ENCODE measurements at places on chromosomes 2 and 18.

DNA sequence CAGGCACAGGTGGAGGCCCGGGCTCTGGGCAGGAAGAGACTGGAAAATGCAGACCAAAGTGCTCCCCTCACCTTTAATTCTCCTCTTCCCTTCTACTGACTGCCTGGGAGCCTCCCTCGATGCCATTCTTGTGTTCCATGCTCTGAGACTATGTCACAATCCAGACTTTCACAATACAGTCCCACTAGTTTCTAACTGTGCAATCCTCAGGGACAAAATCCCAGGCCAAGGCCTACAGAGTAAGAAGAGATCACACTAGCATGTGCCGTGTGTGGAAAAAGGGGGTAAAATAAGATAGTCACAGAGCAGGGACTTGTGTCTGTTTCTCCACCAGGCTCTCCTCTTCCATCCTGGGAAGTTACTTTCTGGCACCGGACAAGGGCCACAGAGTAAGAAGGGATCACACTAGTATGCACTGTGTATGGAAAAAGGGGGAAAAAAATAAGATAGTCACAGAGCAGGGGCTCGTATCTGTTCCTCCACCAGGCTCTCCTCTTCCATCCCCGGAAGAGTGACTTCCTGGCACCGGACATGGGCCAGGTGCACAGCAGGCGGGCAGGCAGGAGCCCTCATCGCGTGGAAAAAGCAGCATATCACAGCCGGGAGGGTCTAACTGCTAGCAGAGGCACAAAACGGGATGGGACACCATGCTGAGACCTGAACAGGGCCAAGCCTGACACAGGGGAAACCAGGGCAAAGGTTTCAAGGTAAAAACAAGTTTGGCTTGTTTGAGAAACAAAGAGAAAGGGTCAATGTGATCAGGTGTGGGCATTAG lies 9.6 kb downstream of the CYB5A start:
- no peaks in the 10 kb centered on the region for H3K36me3 ChIP-seq
- no peaks in the 10 kb centered on the region for H3K27me3 ChIP-seq
- no peak for DNase-seq
- no peak overlapping the region for H3K27ac ChIP-seq

DNA sequence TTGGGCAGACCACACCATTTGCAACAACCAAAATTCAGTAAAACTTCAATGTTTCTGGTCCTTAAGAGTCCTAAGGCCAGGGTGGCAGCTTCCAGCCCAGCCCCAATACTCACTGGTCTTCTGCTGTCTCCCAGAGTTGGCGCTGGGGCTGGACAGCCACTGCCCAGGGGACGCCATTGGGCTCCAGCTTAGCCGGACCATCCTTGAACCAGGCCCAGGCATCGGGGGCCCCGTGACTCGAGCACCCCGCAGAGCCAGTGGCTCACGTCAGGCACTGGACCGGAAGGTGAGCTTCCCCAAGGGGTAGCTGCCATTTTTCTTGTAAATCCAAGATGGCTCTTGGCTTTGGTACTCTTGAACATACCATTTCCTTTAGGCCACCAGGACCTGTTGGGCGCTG lies 21.8 kb downstream of the SNED1 start:
- peaks cover 9% of the 10 kb centered on the region for H3K27me3 ChIP-seq
- H3K36me3 ChIP-seq: no peaks in the 10 kb centered on the region
- H3K27ac ChIP-seq: no peak overlapping the region
- no peak overlapping the region for H3K4me3 ChIP-seq
- H3K4me1 ChIP-seq: no peaks in the 10 kb centered on the region
- DNase-seq: no peak

DNA sequence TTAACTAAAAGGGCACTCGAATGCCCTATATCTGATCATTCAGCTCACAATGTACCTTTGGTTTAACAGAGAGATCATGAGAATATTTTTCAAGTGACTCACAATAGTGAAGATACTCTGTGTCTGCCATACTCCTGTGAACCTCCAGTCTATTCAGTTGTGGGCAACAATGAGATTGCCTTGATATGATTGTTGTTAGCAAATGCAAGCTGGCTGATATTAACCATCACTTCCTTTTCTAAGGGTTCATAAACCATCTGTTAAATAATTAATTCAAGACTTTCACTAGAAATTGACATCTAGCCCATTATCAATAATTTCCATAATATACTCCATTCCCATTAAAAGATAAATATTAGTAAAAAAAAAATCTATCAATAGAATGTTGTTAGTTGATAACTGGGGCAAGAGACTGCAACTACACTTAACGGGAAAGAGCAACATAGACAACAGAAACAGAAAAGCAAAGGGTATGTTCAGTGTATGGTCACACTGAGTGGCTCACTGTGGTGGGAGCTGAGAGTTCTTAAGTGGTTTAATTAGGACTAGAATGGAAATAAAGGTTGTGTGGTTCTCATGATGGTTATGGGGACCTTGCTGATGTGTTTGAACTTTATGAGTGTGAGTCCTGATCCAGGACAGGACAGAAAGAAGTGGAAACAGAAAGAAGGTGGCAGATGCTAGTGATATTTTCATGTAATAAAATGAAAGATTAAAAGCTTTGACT lies 11.9 kb downstream of the IL18RAP start:
- no peak overlapping the region for H3K4me3 ChIP-seq
- no peak overlapping the region for H3K27ac ChIP-seq
- DNase-seq: no peak
- no peaks in the 10 kb centered on the region for H3K27me3 ChIP-seq

DNA sequence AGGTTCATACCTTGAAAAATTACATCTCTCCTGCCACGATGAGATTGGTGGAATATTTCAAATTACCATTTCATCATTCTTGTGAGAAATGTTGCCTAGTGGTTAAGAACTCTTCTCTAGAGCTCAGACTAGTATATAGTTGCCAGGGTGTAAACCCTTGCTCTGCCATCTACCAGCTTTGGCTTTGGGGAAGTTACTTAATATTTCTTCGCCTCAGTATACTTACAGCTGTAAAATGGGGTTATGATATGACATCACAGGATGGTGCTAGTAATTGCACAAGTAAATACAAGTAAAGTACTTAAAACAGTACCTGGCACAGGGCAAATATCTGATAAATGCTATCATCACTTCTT lies 1.5 kb downstream of the SPOPL start:
- DNase-seq: no peak
- H3K36me3 ChIP-seq: peaks cover 9% of the 10 kb centered on the region
- peaks cover 5% of the 10 kb centered on the region for H3K27me3 ChIP-seq

- peak overlapping the region; percentile 58 for H3K4me3 ChIP-seq
- no peaks in the 10 kb centered on the region for H3K36me3 ChIP-seq
- DNase-seq: peak; percentile 41
- peaks cover 41% of the 10 kb centered on the region for H3K4me1 ChIP-seq
- H3K27me3 ChIP-seq: peaks cover 27% of the 10 kb centered on the region
Observed at GRCh38 chr2:234025466-234025865, 25.0 kb upstream of the SPP2 start.

- H3K36me3 ChIP-seq: no peaks in the 10 kb centered on the region
- no peak for DNase-seq
- no peak overlapping the region for H3K27ac ChIP-seq
Observed at GRCh38 chr2:236289766-236290462, 25.7 kb upstream of the ASB18 start.

- H3K36me3 ChIP-seq: peaks cover 49% of the 10 kb centered on the region
- H3K27me3 ChIP-seq: no peaks in the 10 kb centered on the region
Observed at GRCh38 chr2:233469261-233470010, 97.1 kb downstream of the USP40 start.

DNA sequence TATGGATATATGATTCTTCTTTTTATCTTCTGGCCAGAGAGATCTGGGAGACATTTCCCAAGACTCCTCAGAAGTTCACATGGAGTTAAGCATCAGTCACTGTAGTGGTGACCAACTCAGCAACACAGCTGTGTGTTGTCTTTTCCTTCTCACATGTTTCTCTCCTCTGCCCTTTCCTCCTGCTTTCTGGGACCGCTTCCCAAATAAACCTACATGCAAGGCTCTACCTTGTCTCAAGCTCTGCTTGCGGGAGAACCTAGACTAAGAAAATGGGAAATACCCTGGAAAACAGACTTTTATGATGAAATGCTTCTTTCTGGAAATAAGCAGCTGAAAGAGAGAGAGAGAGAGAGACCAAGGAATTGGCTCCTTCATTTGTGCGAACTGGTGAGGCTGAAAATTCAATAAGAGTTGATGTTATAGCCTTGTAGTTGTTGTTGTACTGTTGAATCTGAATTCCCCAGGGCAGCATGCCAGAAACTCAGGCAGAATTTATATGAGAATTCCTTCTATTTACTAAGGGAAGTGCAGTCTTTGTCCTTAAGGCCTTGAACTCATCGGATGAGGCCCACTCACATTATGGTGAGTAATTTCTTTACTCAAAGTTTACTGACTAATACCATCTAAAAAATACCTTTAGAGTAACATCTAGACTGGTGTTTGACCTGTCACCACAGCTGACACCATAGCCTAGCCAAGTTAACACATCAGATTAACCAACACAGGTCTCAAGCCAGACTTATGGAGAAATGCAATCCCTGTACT lies 22.7 kb upstream of the DSC1 start:
- no peak for DNase-seq
- no peak overlapping the region for H3K4me3 ChIP-seq
- no peaks in the 10 kb centered on the region for H3K36me3 ChIP-seq

DNA sequence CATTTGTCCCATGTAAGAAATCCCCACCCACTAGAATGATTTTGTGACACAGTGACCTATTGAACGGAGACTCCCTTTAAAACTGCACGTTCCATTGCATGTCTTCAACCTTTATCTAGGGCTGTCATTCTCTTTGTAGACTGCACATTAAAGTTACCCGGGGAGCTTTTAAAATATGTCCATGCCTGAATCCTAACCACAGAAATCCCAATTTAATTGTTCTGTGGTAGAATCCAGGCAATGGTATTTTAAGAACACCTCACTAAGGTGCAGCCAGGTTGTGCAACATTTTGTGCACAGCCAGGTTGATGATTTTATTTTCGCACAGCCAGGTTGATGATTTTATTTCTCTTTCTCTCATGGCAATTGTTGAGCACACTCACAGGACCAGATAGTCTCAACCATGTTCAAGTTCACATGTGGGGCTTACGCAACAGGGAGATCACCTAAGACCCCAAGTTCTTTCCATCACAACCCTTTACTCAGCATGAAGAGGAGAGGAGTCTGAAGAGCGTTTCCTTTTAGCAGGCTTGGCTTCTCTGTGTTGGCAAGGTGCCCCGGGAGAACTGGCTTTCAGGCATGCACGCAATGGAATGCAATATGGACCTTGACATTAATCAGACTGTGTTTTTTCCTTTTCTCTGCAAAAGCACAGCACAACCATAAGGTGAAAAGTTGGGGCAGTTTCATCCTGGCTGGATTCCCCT lies 467.3 kb upstream of the ETAA1 start:
- no peaks in the 10 kb centered on the region for H3K27me3 ChIP-seq
- no peak overlapping the region for H3K27ac ChIP-seq
- no peaks in the 10 kb centered on the region for H3K36me3 ChIP-seq
- H3K4me3 ChIP-seq: no peak overlapping the region
- no peaks in the 10 kb centered on the region for H3K4me1 ChIP-seq
